ENCODE measurements at places on chromosomes 11 and 22.

GRCh38 chr11:57787006-57787604, 25.5 kb downstream of the CTNND1 start:
- no peak for DNase-seq

- DNase-seq = no peak
Measured at GRCh38 chr11:27171376-27171958, 130.9 kb downstream of the BBOX1 start.

GRCh38 chr11:15617126-15617525, 502.4 kb downstream of the INSC start:
- no peak for DNase-seq

GRCh38 chr11:34263441-34264091, 94.2 kb downstream of the ABTB2 start:
- DNase-seq = no peak

- DNase-seq = no peak
Measured at GRCh38 chr22:45934168-45934564, 42.8 kb downstream of the WNT7B start.

- DNase-seq = no peak
Measured at GRCh38 chr11:112293614-112294013, 33.0 kb upstream of the PLET1 start.

- DNase-seq = no peak
Measured at GRCh38 chr11:112012874-112013273, 12.3 kb upstream of the DLAT start.

GRCh38 chr11:75815345-75816168, 547 bp downstream of the UVRAG start:
- no peak for DNase-seq

GRCh38 chr11:128305588-128305987, 281.8 kb downstream of the ETS1 start:
- DNase-seq = no peak

GRCh38 chr11:65981101-65981740, 19.7 kb downstream of the SART1 start:
- DNase-seq = no peak

GRCh38 chr11:128757886-128758612, 64.2 kb downstream of the FLI1 start:
- no peak for DNase-seq

GRCh38 chr11:985406-985805, 51.1 kb downstream of the MUC6 start:
- DNase-seq = no peak

GRCh38 chr11:104370478-104370877, 206.5 kb upstream of the PDGFD start:
- DNase-seq = no peak

DNA sequence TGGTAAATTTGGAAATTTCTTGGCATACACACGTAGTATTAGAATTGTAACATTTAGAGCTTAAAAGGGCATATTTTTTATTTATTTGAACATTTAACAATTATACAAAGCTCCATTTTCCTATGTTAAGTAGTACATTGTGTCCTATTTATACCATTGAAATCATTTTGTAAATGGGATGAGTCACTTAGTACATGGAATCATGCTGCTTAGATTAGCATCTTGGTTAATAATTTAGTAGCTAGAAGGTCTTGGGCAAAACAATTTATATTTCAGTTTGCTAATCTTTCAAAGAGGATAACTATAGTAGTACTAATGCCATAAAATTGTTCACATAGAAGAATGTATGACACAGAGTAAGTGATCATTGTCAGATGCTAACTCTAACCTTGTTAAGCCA, 450.1 kb upstream of the LUZP2 start:
- DNase-seq = no peak

DNA sequence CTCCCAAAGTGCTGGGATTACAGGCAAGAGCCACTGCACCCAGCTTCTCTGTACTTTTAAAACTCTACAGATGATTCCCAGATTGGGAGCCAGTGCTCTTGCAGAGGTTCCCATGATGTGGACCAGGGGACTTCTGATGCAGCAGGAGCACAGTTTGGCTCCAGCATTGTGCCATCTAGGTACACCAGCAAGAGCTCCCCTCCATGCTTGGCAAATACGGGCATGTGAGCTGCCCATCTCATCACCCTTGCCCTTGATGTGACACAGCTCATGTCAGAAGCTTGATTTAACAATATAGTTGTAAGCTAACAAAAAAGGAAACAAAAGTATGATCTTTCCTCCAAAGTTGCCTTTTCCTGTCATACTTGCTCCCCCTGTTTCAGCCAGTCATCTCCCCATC, 28.7 kb downstream of the SNU13 start:
- no peak for DNase-seq

- DNase-seq = no peak
Measured at GRCh38 chr11:64356498-64357411, 2.2 kb upstream of the RPS6KA4 start.

GRCh38 chr11:4639931-4640330, 2.7 kb downstream of the OR51D1 start:
- no peak for DNase-seq

DNA sequence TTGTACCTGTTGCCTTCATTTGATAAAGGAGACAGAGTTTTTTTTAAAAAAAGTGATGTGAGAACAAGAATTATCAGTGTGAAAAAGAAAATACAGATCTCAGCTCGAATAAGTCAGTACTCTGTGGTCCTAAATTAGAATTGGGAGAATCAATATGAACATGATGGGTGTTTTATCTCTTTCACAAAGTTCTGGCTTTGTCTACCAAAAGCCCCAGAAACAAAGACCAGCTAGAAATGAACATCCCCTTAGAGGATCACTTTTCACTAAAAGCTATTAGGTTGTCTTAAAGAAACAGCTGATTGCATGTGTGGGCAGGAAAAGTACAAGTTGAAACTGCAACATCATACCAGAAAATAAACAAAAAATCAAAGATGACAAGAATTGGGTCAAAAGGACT, 8.4 kb upstream of the ST14 start:
- no peak for DNase-seq

GRCh38 chr11:64877390-64878222, 815 bp downstream of the EHD1 start:
- no peak for DNase-seq

GRCh38 chr11:68282141-68282860, 10.5 kb upstream of the C11orf24 start:
- no peak for DNase-seq

- DNase-seq = no peak
Measured at GRCh38 chr11:73291781-73292524, 16.1 kb upstream of the ARHGEF17 start.

- no peak for DNase-seq
Measured at GRCh38 chr11:66280428-66280827, 2.5 kb downstream of the CNIH2 start.

DNA sequence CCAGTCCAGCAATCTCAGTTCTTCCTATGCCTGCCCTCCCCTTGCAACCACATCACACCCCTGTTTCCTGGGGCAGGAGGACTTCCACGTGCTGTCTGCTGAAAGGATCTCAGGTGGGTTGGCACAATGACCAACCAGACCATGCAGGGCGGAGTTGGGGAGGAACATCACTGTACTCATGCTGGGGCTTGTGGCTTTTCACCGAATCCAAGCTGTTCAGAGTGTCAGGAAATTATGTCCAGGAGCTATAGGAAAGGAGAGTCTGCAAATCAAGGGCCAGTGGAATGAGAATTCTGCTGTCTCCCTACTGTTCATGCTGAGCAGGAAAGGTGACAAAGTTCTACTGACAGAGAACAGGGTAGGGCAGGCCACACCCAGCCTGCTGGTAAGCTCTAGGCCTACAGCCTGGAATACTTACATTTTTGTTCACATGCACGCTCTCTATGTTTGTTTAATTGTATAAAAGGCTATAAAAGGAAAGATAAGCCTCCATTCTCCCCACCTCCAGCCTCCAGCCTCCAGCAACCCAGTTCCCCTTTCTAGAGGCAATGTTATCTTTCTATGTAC, 1.7 kb upstream of the PLAAT2 start:
- no peak for DNase-seq

- no peak for DNase-seq
Measured at GRCh38 chr11:75548595-75549272, 13.3 kb upstream of the SERPINH1 start.

DNA sequence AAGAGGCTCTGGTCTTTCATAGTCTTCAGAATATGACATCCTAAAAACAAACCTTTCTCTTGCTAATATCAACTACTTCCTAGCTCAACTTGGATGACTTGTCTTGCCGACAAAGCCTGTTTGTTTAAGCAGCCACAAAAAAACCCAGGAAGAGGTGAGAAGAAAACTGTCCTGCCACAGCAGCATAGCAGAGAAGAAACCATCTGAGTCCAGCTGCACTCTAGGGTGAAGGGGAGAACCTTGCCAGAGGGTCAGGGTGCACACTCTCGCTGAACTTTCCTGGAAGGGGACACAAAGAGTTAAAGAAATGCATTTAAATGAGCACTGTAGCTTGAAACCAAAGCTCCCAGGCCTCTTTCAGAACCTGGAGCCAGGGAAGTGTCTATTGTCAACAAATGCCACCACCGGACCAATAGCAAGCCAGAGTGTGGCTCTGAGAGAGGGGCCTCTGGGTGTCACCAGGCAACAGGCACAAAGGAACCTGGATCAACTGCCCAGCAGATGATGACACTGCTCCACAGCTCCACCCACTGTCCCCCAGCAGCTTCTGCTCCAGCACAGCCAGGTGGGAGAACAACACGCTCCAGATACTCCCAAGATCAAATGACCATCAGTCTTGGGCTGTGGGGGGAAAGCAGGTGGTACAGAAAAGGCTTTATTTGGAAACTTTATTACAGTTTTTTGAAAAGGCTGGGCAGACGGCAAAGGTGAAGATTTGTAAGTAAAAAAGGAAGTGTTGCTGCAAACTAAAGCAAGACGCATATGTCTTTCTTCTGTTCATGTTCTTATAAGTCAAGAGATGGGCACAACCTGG, 105.7 kb downstream of the RASSF10 start:
- DNase-seq = no peak

GRCh38 chr11:60880643-60881282, 13.4 kb downstream of the ZP1 start:
- DNase-seq = no peak

DNA sequence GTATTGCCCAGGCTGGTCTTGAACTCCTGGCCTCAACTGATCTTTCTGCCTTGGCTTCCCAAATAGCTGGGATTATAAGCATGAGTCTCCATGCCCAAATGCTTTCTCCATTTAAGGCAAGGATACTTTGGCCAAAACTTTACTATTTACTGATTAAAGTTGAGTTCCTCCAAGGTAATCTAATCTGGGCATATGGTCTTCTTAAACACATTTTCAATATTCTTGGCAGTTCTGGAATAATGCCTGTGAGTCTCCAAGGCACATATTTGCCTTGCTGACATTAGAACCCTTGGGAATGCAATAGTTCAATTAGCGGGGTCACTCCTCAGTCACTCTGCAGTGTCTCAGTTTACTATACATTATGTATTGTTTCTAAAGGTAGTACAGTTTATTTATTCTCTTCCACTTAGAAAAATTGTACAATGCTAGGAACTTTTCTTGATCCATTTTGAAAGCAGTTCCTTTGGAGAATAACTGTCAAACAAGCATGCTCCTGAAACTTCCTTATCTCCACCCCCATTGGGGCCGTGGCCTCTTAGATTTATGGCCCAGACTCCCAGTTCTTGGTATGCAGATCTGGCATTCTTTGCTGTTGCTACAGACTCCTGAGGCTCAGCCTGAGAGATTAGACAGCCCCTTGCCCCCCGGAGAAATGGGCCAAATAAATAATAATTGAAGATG, 13.1 kb upstream of the RAB38 start:
- DNase-seq = no peak

- DNase-seq = no peak
Measured at GRCh38 chr11:1217151-1217550, 5.7 kb upstream of the MUC5B start.

Data from stimulated activated CD8-positive, alpha-beta memory T cell treated with anti-CD3 and anti-CD28 coated beads, Interleukin-4, amount 100 ng/mL, for 1 hour (primary cell).